ENCODE measurements at places on chromosomes 11 and 22.

DNA sequence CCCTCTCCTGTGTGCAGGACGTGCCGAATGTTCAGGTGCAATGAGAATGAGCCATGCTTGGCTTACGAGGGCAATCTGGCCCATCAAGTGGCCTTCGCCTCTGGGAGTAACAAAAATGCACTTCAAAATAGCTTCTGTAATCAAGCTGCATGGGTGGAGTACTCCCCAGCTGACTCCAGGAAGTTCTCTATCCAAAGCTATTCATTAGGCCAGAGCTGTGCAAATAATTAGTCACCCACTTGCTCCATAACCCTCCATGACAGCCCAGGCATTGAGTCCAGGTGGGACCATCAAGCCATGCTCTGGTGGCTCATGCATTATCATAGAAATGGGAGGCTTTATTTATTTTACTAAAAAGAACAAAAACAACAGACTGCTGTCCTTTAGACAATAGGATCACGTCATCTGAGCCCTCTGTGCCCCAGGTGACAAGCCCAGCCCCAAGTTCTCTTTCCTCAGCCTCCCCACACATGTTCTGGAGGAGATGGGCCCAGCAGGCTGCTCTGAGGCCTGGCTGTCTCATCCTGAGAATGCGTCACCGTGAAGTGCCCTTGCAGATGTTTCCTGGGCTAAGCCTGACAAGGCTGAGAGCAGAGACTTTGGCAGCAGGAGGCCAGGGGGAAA, 244.7 kb downstream of the ETS1 start:
- H3K4me3 ChIP-seq = peak overlapping the region; percentile 11
- peaks cover 27% of the 10 kb centered on the region for H3K4me1 ChIP-seq
- H3K27me3 ChIP-seq = no peaks in the 10 kb centered on the region
- peak overlapping the region; percentile 91 for H3K27ac ChIP-seq
- DNase-seq = peak; percentile 80
- H3K36me3 ChIP-seq = no peaks in the 10 kb centered on the region

GRCh38 chr11:37978647-37979046, 1380.6 kb upstream of the RAG2 start:
- DNase-seq = no peak
- H3K27me3 ChIP-seq = no peaks in the 10 kb centered on the region
- no peak overlapping the region for H3K27ac ChIP-seq
- no peak overlapping the region for H3K4me3 ChIP-seq
- H3K4me1 ChIP-seq = no peaks in the 10 kb centered on the region

DNA sequence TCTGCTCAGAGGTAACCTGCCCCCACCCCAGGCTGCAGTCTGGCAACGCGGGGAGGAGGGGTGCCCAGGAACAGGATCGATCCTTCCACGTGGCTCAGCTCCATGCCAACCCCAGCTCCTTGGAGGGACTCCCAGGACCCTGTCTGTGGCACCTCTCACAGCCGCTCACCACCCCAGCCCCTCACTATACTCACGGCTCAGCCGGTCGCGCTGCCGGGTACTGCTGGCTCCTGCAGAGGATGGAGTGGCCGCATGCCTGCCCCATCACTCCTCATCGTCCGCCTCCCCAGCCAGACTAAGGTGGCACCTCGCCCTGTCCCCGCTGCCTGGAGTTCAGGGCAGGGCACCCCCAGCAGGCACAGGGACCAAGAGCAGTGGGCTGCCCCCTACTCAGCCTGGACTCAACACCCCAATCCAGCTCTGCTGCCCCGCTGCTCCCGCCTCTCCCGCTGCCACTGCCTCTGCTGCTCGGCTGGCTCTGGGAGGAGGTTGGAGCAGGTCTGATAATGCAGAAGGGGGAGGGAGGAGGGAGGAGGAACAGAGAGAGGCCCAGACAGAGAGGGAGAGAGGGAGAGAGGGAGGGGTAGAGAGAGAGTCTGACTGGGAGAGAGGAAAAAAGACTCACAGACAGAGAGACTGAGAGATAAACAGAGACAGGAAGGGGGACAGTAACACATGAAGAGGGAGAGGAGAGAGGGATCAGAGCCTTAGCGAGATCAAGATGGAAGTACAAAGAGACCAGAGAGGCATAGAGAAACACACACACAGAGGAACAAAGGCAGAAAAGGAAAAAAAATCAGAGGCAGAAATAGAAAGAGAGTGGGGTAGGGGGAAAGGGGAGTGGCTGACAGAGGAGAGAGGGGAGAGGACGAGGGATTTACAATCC, at the start of gene PDE2A:
TSS of gene PDE2A (minus strand) at position 480 of the 886 bp plus-strand sequence. CDS start at position 265, 215 bp downstream.
- H3K27ac ChIP-seq = peak within 1 kb of the TSS; percentile 33
- peaks cover 27% of the 10 kb centered on the region for H3K4me1 ChIP-seq
- peaks cover 2% of the 10 kb centered on the region for H3K36me3 ChIP-seq
- peaks cover 80% of the 10 kb centered on the region for H3K27me3 ChIP-seq
- H3K4me3 ChIP-seq = no peak within 1 kb of the TSS
- DNase-seq = no peak

- H3K27me3 ChIP-seq = no peaks in the 10 kb centered on the region
- H3K27ac ChIP-seq = no peak overlapping the region
- no peak overlapping the region for H3K4me3 ChIP-seq
- H3K36me3 ChIP-seq = no peaks in the 10 kb centered on the region
- no peaks in the 10 kb centered on the region for H3K4me1 ChIP-seq
Measured at GRCh38 chr11:27619763-27620335, 80.4 kb downstream of the BDNF start.

GRCh38 chr11:61959678-61960077, 7.8 kb downstream of the FTH1 start:
- no peak for DNase-seq
- no peak overlapping the region for H3K27ac ChIP-seq
- H3K4me3 ChIP-seq = no peak overlapping the region
- H3K27me3 ChIP-seq = no peaks in the 10 kb centered on the region
- H3K36me3 ChIP-seq = peaks cover 48% of the 10 kb centered on the region
- H3K4me1 ChIP-seq = peaks cover 37% of the 10 kb centered on the region

GRCh38 chr22:29842740-29843139, 4.7 kb upstream of the ASCC2 start:
- H3K4me3 ChIP-seq = no peak overlapping the region
- peaks cover 4% of the 10 kb centered on the region for H3K4me1 ChIP-seq
- H3K27ac ChIP-seq = no peak overlapping the region
- DNase-seq = no peak
- no peaks in the 10 kb centered on the region for H3K36me3 ChIP-seq
- H3K27me3 ChIP-seq = peaks cover 17% of the 10 kb centered on the region

DNA sequence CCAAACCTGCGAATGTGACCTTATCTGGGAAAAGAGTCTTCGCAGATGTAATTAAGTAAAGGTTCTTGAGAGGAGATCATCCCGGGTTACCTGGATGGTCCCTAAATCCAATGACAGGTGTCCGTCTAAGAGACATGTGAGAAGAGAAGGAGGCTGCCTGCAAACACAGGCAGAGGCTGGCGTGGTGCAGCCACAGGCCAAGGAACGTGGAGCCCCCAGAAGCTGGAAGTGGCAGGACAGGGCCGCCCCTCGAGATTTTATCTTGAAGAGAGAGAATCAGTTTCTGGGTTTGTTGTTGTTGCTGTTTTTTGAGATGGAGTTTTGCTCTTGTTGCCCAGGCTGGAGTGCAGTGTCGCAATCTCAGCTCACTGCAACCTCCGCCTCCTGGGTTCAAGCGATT, 33.6 kb downstream of the MRGPRD start:
- H3K4me3 ChIP-seq = no peak overlapping the region
- H3K36me3 ChIP-seq = no peaks in the 10 kb centered on the region
- no peak for DNase-seq
- no peaks in the 10 kb centered on the region for H3K27me3 ChIP-seq
- peaks cover 13% of the 10 kb centered on the region for H3K4me1 ChIP-seq
- H3K27ac ChIP-seq = no peak overlapping the region

- H3K4me3 ChIP-seq = no peak overlapping the region
- peaks cover 65% of the 10 kb centered on the region for H3K27me3 ChIP-seq
- H3K36me3 ChIP-seq = no peaks in the 10 kb centered on the region
- no peak for DNase-seq
- no peaks in the 10 kb centered on the region for H3K4me1 ChIP-seq
- H3K27ac ChIP-seq = no peak overlapping the region
Measured at GRCh38 chr22:48276994-48277867, 1514.8 kb downstream of the TBC1D22A start.

GRCh38 chr11:98137437-98137836, 883.3 kb upstream of the CNTN5 start:
- H3K27me3 ChIP-seq = no peaks in the 10 kb centered on the region
- H3K4me3 ChIP-seq = no peak overlapping the region
- DNase-seq = no peak
- H3K36me3 ChIP-seq = no peaks in the 10 kb centered on the region

DNA sequence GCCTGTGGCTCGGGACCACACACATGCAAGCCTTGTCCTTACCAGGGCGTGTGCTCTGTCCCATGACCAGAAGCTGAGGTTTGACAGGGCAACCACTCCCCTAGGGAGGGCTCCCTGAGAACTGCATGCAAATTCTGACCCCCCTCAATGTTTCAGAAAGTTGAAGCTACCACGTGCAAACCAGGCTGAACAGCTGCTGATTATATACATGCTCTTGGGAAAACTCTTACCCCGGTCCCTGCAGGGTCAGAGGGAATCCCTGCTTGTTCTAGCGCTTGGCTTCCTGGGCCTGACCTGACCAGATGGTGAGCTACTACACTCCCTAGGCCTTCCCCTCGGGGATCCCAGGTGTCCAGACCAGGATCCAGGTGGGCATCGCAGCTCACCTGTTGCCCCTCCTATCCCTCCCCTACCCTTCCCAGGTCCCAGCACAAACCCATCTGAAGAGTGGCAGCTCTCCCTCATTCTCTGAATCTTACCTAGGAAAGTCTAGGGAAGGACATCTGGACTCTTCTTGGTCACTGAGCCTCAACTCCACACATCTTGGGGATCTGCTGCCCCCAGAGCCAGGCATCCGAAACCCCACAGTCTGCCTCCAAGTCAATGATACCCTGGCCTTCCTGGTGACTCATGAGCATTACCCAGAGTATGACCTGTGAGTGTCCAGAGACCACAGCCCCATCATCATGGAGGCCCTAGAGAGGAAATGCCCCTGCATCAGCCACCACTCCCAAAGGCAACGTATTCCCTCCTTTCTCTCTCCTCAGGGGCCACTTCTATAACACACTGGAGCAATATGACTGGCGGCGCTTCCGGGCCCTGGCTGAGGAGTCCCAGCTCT, 61.5 kb downstream of the BTG4 start:
- peaks cover 48% of the 10 kb centered on the region for H3K27me3 ChIP-seq
- no peak overlapping the region for H3K4me3 ChIP-seq
- H3K4me1 ChIP-seq = peaks cover 19% of the 10 kb centered on the region
- no peak for DNase-seq
- H3K27ac ChIP-seq = peak overlapping the region; percentile 70
- no peaks in the 10 kb centered on the region for H3K36me3 ChIP-seq

DNA sequence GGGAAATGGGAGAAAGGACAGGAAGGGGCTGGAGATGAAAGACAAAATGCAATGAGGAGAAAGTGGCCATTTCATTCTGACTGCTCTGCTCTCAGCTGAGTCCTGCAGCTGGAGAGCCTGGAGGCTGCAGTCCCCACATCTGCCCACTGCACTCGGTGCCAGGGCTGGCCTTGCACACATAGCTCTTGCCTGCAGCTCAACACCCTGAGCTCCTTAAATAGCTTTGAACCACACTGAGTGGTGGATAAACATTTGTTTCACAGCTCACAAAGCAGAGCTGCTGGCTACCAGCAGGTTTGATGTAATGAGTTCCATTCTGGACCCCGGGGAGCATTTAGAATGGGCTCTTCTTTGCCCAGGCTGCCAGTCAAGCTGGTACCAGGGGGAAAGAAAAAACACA, 426.1 kb upstream of the CADM1 start:
- H3K27ac ChIP-seq = no peak overlapping the region
- no peak overlapping the region for H3K4me3 ChIP-seq
- peaks cover 6% of the 10 kb centered on the region for H3K27me3 ChIP-seq
- DNase-seq = no peak

DNA sequence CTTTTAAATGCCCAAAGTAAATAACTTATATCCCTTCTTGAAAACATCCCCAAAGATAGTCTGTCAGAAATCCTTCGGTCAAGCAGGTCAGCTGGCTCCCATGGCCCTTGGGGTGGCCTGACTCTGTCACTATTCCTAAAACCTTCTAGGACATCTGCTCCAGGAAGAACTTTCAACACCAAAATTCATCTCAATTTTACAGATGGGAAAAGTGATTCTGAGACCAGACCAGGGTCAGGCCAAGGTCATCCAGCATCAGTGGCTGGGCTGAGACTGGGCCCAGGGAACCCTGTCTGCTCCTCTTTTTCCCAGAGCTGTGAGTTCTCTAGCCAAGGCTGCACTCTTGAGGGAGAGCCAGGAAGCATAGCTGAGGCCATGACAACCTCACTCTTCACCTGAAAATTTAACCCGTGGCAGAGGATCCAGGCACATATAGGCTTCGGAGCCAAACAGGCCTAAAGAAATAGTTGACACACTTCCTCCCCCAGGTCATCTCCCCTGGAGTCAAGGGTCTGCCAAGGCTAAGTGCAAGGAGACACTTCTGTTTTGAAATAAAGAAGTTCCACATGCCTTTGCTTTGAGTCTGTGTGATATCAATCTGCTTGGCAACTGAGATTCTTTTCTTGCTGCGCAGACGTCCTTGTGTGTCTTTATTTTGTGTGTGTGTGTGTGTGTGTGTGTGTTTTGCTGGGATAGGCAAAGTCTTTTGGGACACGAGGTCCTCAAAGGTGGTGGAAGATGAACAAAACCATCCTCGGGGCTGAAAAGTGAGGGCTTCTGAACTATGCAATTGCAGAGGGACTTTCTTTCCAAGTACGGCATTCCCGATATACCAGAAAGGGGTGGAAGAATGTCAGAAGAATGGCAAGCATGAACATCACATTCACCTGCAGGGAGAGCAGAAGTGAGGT, 16.8 kb upstream of the PRG2 start:
- peak overlapping the region; percentile 95 for H3K27ac ChIP-seq
- peaks cover 86% of the 10 kb centered on the region for H3K36me3 ChIP-seq
- peaks cover 81% of the 10 kb centered on the region for H3K4me1 ChIP-seq
- H3K27me3 ChIP-seq = no peaks in the 10 kb centered on the region

DNA sequence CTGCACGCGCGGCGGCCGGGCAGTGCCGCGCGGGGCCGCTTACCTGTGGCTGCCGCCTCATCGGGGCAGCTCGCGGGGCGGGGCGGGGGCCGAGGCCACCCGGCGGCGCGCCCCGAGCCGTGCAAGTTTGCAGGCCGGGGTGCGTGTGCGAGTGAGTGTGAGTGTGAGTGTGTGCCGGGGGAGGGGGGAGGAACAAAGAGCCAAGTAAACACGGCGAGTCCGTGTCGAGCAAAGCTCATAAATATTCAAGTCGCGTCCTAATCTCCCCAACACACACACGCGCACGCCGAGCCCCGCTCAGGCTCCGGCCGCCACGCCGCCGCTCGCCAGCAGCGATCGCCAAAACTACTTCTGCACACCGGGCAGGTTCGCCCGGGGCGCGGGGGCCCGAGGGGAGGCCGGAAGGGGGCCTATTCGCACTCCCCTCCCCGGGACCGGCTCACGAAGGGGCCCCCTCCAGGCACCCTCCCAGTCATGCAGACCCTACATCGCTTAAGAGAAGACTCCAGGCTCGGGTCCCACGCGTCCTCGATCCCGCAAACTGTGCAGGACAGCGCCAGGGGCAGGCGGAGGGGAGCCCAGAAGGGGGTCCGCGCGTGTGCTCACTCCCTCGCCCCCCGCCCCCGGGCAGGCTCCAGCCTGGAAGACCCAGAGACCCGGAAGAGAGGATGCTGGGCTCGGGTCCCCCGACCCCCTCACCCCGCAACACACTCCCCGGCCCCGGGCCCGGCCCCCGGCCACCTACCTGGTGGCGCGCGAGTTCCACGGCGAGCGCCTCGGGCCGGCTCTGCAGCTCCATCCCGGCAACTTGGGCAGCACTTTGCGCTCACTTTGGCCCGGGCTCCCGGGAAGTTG, 827 bp downstream of the PHF21B start:
- H3K27me3 ChIP-seq = peaks cover 64% of the 10 kb centered on the region
- no peak for DNase-seq
- peak overlapping the region; percentile 52 for H3K4me3 ChIP-seq
- H3K4me1 ChIP-seq = peaks cover 16% of the 10 kb centered on the region
- peaks cover 5% of the 10 kb centered on the region for H3K36me3 ChIP-seq

Data from stimulated activated naive B cell treated with anti-CD40 and anti-IgM and Interleukin-4, amounts not matched to agents 10 μg/mL and 1 μg/mL and 100 μg/mL, for 72 hours (primary cell).